Breast epithelium (tissue), 4 donors: ENCODE measurements at places on chromosomes 6 and 20. TPM values are rescaled to one million over a fixed set of nuclear protein-coding genes. Genes with fewer than 3 reads are reported as not detected.

GRCh38 chr6:39411465-39411864 lies 89.0 kb upstream of the KCNK16 start:
- DNase-seq, result no peak

DNA sequence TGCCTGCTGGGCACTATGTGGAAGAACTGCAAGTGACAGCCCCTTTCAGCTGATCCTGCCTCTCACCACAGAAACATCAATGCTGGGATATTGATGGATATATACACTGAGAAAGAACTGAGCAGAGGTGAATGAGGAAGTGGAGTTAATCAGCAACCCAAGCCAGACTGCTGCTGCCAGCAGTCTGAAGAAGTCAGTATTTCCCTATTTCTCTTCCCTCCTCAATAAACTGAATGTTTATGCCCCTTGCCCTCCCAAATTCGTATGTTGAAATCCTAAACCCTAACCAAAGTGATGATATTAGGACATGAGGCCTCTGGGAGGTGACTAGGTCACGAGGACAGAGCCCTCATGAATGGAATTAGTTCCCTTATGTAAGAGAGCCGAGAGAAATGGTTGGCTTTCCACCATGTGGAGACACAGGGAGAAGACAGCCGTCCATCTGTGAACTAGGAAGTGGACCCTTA lies 76.3 kb downstream of the CDK19 start:
- no peak for DNase-seq

GRCh38 chr6:145601397-145601796 lies 133.9 kb downstream of the EPM2A start:
- DNase-seq, result no peak

DNA sequence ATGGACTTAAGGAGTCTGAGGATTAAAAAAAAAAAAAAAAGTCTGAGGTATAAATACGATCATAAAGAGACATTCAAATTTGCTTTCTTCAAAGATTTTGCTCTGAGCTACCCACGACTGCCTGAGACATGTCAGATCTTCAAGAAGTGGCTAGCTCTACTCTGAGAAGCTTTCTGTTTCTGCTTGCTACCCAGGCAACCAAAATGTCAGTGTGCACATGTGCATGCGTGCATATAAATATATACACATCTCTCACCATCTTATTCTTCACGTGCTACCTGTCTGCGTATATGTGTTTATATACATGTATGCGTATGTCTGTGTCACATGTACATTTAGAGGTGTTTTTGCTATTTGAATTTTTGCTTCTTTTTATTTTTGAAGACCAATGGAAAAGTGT lies 299.6 kb upstream of the STXBP5 start:
- no peak for DNase-seq

GRCh38 chr6:33974471-33974870 lies 170.7 kb upstream of the MLN start:
- no peak for DNase-seq

Gene RGS19
- total RNA-seq, result 22.2 TPM

DNA sequence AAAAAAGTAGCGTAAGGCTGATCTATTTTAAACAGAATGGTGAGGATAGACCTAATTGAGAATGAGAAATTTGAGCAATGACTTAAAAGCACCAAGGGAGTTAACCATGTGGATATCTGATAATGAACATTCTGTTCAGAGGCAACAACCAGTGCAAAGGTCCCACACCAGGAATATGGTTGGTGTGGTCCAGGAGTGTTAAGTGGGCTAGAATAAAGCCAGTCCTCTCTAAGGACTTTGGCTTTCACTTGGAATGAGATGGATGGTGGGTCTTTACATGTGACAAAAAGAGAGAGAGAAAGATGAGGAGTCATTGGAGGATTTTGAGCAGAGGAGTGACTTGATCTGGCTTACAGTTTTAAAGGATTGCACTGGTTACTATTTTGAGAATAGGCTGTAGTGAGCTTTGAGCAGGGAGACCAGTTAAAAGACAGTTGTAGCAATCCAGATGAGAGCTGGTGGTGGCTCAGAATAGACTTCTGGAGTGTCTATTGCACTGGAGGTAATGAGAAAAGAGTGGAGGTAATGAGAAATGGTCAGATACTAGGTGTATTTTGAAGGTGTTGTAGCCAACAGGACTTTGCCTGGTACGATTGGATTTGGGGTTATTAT lies 89.8 kb downstream of the SCAF8 start:
- DNase-seq, result no peak

Gene PLN
- total RNA-seq, result 5.7 TPM

Gene SRMS
- 0.66 TPM for total RNA-seq

Gene UNC5CL
- 1.8 TPM for total RNA-seq

Gene OR2H2
- not detected for total RNA-seq

Gene DEFB127
- not detected for total RNA-seq

Gene KHDRBS2
- total RNA-seq, result 0.16 TPM

Gene SPINT3
- total RNA-seq, result not detected

DNA sequence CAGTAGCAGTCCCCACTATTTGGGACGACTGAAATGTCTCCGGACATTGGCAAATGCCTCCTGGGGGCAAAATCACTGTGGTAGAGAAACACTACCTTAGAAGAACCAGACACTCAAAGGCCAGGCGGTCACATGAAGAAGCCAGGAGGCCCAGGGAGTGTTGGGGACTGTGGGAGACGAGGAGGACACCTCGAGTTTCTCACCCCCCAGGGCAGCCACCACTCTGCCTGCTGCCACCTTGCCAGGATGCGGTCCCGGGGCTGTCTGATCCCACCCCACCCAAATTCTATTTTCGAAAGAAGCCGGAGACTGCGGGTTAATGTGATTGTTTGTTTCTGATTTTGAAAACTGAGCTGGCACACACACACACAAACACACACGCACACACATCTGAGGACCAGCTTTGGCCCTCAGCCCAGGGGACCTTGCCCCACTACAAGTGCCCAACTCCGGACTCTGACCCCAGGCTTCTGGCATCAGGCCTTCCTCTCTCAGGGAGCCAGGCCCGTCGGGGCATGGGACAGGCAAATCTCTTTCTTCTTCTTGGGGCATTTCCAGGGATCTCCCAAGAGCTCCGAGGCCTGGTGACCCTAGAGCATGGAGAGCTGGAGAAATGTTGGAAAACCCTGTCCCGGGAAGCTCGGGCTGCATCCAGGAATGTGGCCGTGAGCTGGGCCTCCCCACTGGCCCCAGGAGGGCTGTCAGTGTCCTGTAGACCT lies 187.5 kb upstream of the PMEPA1 start:
- no peak for DNase-seq

DNA sequence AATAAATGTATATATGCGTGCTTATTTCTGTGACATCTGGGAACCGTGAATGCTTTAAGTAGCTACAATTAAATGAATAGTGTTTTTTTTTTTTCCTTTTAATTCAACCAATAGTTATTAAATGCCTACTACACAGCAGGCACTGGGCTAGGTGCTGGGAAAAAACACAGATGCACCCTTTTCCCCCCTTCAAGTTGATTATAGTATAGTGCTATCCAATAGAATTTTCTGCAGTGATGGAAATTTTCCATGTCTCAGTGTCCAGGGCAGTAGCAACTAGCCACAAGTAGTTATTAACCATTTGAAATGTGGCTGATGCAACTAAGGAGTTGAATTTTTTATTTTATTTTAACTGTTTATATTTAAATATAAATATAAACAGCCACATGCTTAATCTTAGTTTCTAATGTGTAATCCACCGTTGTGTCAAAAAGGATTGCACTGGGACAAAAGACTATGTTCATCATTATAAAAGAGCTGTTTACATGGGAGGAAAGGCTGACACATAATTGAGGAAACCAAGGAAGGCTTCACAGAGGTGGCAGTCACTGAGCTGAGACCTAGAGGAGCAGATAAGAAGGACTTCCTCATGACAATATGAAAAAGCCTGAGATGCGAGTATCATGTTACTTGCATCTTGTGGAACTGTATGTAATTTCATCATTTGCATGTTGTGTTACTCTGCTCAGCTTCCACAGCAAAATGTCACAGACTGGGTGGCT lies 261.2 kb upstream of the PLCB4 start:
- no peak for DNase-seq

- DNase-seq, result no peak
Measured at GRCh38 chr6:48564036-48564820, 453.2 kb upstream of the PTCHD4 start.

Gene MATN4
- 1.6 TPM for total RNA-seq

Gene OXT
- total RNA-seq, result 4.5 TPM

Gene SIRT5
- 14.5 TPM for total RNA-seq

GRCh38 chr6:41561416-41561815 lies 15.2 kb downstream of the FOXP4 start:
- no peak for DNase-seq

DNA sequence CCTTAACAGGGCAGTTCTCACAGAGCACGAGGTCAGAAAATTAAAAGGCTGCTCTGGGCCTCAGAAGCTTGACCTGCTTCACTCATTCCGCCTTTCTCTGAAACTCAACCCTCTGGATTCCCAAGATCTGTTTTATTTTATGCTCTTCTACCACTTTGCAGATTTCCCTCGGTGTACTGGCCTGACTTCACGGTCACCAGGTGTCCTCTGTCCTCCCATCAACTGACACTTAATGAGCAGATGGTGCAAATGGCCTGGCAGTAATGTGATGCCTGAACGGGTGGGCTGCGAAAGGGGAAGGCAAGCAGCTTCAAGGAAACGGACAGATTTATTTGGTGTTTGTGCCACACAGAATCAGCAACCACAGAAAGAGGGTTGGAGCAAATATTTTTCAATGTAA lies 169.7 kb upstream of the TFAP2D start:
- DNase-seq, result no peak

DNA sequence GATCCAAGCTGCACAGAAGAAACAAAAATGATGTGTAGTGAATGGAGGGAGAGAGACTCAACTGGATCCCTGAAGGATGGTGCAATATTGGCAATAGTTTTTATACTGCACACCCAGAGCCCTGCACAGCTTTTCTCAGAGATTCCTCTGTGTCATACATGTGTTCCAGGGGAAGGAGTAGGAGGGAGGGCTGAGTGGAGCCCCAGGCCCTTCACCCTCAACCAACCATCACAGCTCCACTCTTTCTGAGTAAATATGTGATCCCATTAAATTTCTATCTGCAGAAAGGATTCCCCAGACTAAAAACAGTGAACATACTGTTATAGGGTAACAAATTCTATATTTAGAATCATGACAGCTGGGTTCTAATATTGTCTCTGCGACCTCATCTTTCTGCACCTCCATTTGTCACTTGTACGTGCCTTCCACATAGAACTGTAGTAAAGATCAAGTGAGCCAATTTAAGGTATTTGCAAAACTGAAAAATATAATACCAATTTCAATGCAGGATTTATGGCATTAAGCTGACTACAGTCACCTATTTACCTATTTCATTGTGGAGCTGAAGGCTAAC lies 421.4 kb upstream of the NRSN1 start:
- DNase-seq, result no peak

Gene CFAP206
- 0.64 TPM for total RNA-seq

DNA sequence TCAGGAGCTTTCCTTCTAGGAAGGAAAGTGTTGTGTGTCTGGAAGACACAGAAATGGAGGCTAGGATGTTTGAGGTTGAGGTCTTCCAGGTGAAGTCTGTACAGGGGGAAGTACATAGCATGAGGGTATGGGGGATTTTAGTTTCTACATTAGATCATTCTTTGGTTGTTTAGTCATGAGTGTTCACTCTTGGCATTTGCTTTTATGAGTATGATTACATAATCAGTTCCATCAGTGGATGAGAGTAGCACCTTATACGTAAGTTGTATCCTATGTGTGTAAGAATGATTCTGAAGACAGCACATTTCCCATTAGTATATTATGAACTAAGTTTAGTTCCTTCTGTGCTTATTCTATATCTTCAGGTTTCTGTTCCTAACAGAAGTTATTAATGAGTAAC lies 1.9 kb downstream of the CDYL start:
- DNase-seq, result no peak

Gene LTA
- not detected for total RNA-seq

Gene SLC22A2
- not detected for total RNA-seq

DNA sequence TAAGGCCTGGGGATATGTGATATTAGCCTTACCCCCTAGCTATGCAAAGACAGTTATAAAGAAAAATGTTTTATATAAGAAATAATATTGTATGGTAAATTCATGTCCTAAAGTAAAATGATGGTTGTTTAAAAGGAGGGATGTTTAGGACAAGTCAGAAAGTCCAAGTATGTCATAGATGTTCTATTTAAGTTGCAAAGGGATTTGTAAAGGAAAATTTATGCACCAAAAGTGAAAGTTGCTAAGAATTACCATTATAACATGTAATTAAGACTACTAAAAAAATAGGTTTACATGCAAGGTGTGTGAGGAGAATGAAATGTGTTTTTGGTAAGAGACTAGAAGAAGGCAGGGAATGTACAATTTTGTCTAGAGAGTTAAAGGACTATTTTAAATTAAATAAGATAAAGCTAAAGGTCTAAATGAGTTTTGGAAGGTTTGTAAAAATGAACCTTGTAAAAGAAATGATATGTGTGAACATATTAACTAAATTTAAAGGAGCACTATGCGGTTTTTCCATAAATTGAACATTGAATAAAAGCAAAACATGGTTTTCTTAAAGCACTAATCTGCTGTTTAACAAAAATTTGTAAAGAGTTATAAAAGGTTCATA lies 22.7 kb upstream of the GOPC start:
- DNase-seq, result no peak

GRCh38 chr6:157978021-157978783 lies 3.5 kb upstream of the SYNJ2 start:
- DNase-seq, result no peak

Gene CCM2L
- total RNA-seq, result 9.2 TPM
